MCF 10A (cell line): ENCODE measurements at places on chromosomes 16 and 17. TPM values are rescaled to one million over a fixed set of nuclear protein-coding genes. Genes with fewer than 3 reads are reported as not detected.

DNA sequence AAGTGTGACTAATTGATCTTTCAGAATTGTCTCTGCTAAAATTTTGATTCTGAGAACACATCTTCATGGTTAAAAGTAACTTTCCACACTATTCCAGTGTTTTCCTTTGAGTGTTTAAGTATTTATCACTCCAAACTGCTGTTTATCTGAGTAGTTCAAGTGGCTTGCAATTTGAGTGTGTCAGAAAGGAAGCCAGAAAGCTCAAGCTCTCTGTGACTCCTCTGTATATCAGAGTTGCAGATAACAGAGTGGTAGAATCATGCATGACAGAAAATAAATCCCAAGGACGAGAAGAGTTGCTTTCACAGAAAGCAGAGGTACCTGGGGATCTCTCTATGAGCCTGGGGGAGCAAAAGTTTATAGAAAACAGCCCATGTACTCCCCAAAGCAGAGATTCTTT, 130.0 kb downstream of the CYB561 start:
- no peak for DNase-seq

The KRT33B gene
- not detected in 2 replicates for total RNA-seq

DNA sequence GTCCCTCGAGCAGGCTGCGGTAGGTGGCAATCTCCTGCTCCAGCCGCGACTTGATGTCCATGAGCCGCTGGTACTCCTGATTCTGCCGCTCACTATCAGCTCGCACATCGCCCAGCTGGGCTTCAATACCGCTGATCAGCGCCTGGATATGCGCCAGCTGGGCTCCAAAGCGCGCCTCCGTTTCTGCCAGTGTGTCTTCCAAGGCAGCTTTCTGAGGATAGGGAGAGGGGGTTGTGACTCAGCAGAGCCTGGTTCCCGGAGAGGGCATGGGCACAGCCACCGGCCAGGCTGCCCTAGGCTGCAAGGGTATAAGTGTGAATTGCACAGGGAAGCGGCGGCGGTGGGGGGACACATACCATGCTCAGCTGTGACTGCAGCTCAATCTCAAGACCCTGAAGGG, 4.3 kb downstream of the KRT19 start:
- peak; percentile 72 for DNase-seq

The WFDC1 gene
- not detected in 2 replicates for total RNA-seq

DNA sequence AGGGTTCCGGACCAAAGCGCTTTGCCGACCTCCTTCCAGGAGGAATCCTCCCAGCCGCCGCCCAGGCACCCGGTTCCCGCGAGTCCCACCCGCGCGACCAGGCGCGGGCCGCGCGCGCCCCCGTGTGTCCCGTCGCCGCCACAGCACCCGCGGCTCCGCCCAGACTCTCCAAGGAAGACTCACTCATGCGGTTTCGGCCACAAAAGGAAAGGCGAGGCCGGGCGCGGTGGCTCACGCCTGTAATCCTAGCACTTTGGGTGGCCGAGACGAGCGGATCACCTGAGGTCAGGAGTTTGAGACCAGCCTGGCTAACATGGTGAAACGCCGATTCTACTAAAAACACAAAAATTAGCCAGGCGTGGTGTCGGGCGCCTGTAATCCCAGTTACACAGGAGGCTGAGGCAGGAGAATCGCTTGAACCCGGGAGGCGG, 3.5 kb upstream of the PKMYT1 start:
- peak; percentile 84 for DNase-seq

GRCh38 chr17:68424861-68425260, 32.4 kb downstream of the WIPI1 start:
- DNase-seq: no peak

DNA sequence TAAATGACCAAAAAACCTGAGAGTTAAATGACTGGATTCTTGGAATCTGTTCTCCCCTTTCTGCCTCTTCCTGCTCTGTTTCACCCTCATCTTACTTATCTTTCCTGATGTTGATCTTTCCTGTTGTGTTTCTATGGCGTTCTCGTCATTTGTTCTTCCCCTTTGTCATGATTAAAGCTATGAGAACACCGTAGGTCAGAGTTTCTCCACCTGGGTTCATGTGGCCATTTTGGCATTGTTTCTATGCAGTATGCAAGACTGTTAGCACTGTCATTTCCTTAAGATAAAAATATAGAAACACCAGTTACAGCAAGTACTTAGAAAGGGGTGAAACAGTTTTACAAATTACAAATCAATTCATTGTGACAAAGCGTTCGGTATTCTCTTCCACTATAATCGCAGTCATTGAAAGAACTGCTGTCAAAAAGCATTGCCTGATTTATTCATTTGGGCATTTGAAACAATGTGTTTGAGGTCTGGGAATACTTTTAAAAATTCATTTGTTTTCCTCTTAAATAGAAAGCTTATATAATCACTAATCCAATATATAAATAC, 166.0 kb downstream of the PHKB start:
- no peak for DNase-seq

DNA sequence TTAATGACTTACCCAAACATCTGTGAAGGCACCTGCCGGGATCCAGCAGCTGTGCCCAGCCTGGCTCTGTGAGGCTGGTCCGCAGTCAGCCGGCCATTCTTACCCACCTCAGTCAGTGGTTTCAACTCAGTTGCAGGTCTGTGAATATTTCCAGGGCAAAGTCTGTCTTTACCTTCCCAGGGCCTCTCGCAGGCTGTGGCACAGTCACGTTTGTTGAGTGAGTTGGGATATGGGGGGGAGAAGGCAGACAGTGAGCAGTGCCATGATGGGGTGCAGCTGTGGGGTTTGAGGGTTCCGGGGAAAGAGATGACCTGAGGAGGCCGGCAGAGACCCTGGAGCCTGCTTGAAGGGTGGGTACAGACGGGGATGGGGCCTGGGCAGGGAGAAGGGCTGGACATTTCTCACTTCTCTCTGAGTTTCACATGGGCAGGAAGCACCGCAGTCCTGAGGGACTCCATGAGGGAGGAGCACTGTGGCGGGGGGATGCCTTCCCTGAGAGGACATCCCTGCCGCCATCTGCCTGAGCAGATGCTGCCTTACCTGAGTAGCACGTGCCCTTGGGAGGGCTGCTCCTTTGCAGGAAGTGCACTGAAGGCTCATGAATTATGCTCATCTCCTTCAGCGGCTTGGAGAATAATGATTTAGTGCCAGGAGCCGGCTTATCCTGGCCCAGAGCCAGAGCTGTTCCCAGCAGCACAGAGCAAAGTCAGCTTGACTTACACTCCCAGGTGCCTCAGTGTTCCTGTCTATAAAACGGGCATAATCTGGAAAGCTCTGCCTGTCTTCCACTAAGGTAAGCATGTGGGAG, 48.1 kb downstream of the KSR1 start:
- DNase-seq: no peak

The AIPL1 gene
- total RNA-seq: not detected in 2 replicates

DNA sequence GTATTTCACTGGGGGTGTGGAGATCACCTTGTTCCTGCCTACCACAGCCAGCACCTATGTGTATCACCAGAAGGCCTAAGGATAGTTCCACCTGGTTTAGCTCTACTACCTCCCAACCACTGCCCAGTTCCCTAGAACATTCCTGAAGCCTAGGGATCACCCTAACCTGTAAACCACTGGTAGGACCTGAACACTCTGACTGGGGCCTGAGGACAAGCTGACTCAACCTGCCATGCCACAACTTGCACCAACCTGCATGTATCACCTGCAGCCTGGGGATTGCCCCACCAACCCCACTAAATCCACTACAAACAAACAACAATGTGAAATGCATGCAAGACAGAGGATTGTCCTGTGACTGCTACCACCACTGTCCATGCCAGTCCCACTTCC, 128.1 kb downstream of the KIF2B start:
- peak; percentile 0 for DNase-seq

The SMTNL2 gene
- not detected in 2 replicates for total RNA-seq

DNA sequence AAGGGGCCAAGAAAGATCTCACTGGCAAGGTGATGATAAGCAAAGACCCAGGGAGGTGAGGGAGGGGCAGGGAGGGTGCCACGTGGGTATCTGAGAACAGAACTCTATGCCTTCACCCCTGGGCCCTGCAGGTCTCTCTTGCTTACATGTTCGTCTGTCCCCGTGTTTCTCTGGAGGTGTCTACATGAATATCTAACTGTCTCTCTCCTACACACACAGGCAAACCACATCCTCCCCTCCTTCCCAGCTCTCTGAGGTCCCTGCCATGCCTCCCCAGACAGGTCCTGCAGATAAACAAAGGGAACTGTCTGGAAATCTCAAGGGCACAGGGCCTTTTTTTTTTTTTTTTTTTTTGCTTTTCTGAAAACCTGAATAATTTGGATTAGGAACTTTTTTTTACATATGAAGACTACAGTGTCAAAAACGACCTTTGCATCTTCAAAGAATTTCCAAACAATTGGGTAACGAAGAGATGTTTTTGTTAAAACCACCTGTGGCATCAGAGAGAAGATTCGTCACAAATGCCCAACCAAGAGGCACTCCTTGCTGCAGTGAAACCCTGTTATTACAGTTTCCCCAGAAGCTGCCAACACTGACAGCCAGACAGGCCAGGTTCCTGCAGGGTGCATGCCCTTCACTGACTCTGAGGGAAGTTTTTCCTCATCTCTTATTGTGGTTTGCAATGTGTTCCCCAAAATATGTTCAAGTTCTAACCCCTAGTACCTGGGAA, 17.8 kb downstream of the PLLP start:
- peak; percentile 37 for DNase-seq

DNA sequence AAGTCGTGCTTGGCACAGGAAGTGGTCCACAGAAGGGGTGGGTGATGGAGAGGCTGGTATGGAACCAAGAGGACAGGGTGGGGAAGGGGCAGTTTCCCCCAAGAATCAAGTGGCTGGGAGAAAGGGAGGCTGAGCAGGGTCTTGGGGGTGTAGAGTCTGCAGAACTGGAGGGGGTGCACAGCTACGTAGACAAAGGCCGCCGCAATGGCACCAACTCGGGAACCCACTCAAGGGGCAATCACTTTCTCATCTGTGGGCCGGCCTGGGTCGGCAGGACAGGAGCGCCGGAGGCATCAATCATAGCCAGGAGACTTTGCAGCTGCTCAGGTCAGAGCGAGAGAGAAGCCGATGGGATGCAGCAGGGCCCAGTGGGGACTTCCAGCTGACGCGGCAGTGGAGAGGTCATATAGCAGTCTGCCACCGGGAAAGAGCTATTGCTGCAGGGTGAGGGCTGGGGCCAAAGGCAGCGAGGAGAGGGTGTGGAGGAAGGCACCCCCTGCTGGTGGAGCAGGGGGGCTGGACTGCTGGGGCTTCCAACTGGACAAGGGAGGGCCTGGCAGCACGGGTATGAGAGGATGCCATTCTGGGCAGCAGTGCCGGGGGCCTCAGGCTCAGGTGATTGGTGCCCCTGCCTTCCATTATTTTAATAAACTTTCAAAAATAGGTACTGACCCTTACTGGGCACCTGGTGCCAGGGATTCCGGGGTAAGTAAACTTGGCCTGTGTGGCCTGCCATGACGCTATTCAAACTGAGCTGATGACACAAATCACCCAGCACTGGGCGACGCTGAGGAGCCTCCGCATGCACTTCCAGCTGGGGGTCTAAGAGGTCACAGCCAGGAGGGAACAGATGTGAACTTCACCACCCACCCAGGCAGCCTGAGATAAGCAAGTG, 52.5 kb upstream of the MTSS2 start:
- DNase-seq: peak; percentile 63

- no peak for DNase-seq
These were observed 302.8 kb downstream of the SLC39A11 start for GRCh38 chr17:72789711-72790110.

DNA sequence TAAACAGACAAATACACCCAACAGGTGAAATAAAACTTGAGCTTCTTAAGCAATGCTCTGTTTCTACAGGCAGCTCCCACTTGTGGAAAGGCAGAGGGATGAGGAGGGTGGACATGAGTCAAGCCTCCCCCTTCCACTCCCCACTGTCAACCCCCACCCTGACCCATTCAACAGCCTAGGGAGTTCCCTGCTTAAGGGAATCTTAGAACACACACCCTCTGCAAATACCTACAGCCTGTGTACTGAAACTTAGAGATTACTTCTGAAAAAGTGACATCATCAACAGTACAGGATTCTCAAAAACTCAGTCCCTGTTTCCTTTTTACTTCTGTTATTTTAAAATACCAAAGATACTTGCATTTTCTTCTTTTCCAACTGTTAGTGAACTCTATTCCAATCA, 345.4 kb downstream of the SOX9 start:
- DNase-seq: peak; percentile 90

DNA sequence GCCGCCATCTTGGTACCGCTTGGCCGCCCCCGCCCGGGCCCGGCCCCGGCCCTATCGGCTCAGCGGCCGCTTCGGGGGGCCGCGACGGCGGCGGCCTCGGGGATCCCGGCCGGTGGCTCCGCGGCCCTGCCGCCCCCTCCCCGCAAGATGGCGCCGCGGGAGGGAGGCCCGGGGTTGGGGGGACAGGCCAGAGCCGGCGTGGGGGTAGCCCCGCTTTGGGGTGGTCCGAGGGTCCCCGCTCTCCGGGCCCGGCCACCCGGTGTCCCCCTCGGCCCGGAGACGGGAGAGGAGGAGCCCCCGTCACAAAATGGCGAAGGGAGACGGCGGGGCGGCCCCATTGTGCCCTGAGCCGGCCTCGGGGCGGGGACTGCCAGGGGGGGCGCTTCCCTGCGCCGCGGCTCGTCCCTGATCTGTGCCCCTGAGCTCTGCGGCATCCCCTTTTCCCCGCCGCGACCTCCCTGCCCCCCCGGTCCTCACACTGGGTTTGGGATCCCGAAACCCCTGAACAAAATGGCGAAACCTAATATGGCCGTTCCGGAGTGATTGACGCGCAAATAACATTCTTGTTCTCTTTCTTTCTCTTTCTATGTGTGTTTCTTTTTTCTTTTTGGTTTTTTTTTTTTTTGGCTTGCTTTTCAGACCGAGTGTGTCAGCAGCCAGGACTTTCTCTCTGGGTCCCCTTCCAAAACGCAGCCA, 986 bp downstream of the HAPSTR1 start:
- no peak for DNase-seq

DNA sequence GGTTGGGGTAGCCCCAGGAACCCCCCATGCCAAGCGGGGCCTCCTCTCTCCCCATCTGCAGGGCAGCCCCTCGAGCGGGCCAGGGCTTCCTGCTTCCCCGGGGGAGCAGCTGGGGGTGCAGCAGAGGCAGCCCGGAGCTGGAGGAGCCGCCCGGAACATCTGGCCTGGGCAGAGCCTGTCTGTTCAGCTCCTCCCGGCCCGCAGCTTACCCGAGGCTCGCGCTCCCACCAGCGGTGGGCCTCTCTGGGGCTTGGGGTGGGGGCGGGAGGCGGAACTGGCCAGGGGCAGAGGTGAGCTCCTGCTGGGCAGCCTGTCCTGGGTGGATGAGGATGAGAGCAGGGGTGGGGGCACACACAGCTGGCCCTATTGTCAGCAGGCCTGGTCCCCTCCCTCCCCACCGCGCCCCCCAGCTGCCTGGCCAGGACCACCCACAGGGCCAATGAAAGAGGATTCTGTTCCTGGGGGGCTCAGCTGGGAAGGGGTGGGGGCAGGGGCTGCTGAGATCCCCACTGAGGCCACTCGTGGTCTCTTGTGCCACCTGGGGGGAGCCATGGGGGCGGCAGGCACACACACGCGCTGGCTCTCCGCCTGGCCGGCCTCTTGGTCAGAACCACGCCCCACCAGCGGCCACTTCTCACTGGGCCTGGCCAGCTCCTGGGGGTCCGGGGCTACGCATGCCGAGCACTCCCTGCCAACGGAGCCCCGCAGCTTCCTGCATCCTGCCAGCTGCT, 34.7 kb downstream of the BAHCC1 start:
- DNase-seq: peak; percentile 52
